Stimulated activated CD4-positive, alpha-beta T cell treated with anti-CD3 and anti-CD28 coated beads, Interleukin-1b, Interleukin-23, amount 100 ng/mL, for 1 hour (primary cell): ENCODE measurements at places on chromosomes 13 and 19.

DNA sequence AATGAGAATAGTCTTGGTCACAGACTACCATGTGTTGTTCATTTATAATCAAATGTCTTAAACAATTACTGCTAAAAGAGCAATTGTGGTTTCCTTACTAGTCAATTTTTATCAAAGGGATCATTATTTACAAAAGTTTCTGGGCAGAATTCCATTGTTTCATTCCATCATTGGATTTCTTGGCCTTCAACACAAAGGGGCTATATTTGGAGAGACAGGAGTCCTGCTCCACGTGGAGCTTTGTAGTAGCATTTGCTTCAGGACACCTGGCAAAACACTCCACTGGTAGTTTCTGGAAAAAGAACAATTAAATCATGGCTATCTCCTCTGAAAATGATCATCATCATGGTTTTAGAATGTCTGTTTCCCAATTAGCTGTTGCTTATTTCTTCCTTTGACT is 22.3 kb upstream of the STARD13 start:
- DNase-seq = no peak

GRCh38 chr19:38190793-38191192 is 33.2 kb downstream of the DPF1 start:
- DNase-seq = no peak

DNA sequence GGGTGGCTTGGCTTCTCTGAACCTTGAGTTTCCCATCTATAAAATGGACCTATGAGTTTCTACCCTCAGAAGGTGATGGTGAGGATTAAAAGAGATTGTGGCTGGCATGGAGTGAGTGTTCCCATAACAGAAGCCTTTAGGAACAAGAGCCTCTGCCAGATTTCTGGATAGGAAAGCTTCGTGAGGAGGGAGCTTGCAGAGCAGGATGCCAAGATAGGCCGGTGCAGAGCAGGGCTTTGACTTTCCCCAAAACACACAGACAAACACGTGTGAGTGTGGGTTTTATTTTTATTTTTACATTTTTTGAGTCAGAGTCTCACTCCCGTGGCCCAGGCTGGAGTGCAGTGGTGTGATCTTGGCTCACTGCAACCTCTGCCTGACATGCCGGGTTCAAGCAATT is 3.7 kb upstream of the CNN1 start:
- no peak for DNase-seq

GRCh38 chr13:39016087-39016486 is 21.8 kb downstream of the PROSER1 start:
- no peak for DNase-seq

GRCh38 chr13:68551701-68552522 is 1321.8 kb upstream of the PCDH9 start:
- DNase-seq = no peak

- DNase-seq = no peak
Measured at GRCh38 chr13:44930280-44930679, 59.0 kb downstream of the NUFIP1 start.
